ENCODE measurements at places on chromosomes 2 and 18.

DNA sequence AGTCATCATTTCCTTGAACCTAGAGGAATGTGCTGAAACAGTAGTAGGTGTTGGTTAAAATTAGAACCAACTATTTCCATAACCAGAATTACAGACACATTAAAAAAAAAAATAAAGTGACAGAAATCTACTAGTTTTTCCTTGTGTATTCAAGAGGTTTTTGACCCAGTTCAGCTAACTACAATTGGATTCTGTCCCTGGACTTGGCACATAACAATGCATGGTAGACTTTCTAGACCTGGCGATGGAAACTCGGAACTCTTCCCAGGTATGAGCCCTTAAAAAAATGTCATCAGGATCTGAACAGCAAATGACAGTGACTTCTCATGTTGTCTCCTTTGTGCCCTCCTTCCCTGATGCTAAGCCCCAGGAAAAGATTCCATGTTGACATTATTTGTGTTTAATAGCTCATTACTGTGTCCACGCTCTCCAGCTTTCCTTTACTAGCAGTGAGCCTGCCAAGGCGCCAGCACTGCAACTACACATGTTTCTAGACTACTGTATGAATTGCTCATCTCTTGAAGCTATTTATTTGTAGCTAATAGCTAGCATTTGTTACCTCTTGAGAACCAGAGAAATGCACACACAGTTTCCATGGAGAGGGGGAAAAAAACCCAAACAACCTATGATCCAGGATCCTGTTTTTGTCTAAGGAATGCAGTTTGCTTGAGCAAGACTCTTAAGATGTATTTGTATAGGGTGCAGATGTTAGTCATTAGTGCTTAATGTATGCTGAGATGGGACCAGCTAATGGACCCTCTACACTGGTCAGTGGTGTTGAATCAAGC, 148.5 kb downstream of the FMNL2 start:
- DNase-seq, result no peak

DNA sequence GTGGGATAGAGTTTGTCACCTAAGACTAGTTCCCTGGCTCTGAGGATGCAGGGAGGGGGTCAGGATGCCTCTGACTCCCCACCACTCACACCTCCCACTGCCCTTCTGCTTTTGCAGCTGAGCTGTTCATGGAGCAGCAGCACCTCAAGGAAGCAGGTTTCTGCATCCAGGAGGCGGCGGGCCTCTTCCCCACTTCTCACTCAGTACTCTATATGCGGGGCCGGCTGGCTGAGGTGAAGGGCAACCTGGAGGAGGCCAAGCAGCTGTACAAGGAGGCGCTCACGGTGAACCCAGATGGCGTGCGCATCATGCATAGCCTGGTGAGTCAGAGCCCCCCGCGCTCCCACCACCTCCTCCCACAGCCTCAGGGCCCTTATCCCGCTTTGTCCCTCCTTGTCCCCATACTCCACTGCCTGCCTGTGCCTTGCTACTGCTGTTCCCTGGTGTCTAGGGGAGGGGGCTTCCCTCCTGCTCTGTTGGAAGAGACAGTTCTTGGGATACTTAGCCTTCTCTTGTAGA, 94.4 kb downstream of the STPG4 start:
- DNase-seq, result no peak

GRCh38 chr2:166520604-166521003, 26.6 kb upstream of the SCN7A start:
- DNase-seq, result no peak

GRCh38 chr2:96341641-96342040, 6.1 kb downstream of the NCAPH start:
- no peak for DNase-seq

DNA sequence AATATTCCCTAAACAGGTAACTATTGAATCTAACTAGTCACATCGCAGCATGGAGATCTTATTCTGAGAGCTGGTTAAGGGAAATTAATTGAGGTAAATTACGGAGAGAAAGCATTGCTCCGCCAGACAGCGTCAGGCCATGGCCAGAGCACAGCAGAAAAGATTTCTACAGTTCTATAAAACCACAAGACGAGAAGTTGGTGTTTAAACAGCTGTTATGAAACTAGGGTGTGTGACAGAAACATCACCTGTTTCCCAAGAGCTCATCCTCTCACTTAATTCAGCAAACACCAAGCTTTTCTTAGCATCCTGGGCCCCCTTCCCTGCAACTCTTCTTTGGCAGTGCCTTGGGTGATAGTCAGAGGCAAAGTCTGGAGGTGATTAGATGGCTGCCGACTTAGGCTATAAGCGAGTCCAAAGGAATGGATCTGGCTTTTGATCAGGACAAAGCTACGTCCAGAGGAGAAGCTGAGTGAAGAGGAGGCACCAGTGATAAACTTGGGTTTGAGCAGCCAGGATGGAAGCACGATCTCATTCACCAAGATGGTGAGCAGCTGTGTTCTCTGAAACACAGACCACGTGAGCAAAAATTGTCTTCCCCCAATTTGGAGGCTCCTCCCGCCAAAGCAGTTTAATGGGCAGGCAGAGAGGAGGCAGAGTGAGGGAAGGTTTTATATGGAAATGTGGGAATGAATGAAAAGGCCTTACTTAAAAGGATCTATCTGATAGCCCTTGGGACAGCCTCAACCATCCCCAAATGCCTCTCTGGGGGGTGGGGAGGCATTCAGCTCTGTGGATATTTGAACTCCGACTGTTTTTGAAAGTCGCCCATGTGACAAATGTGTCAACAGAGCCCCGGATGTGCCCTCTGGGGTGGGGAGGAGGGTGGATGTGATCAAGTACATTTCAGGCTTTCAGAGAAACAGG, 57.8 kb downstream of the PKDCC start:
- DNase-seq, result no peak

GRCh38 chr2:10266133-10266620, 36.5 kb upstream of the HPCAL1 start:
- no peak for DNase-seq

Measured in right kidney (tissue), 9 donors.